Mesenchymal stem cell (in vitro differentiated cells and primary cell): ENCODE measurements at places on chromosomes 1 and 21.

GRCh38 chr1:39016604-39017171 lies 9.5 kb upstream of the NDUFS5 start:
- DNase-seq, result no peak

GRCh38 chr21:33135925-33136324 lies 66.0 kb downstream of the OLIG1 start:
- DNase-seq, result no peak

DNA sequence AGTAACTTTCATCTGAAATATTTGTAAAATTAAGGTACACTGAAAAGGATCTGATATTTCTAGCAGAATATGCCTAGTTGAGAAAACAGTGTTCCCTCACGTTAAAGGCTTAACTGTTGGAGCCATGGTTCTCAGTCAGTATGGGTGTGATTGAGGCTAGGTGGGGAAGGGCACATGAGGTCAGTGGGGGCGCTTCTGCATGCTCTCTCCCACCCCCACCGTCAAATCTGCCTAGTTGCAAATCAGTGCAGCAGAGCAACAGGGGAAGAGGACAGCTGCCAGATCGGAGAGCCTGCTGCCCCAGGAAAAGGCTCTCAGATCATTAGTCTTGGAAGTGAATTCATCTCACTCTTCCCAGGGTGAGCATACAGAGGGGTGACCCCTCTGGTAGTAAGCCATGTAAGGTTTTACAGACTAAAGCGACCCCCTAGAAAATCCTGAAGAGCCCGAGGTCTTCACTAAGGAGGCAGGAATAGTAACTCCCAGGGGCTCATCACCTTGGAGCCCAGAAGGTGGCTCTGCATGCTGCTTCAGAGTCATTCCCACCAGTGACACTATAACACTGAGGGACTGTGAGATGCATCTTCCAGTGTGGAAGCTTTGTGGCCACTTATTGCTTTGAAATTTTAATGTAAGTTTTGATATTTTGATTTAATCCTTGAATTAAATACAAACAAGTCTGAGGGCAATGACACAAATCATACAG lies 83.1 kb upstream of the BARHL2 start:
- no peak for DNase-seq

- no peak for DNase-seq
Measured at GRCh38 chr1:11324567-11325165, 51.7 kb downstream of the UBIAD1 start.
